ENCODE measurements at places on chromosomes 7 and 10. TPM values are rescaled to one million over a fixed set of nuclear protein-coding genes. Genes with fewer than 3 reads are reported as not detected.
A peak's percentile ranks its signal among the peaks of the same experiment; 100 is the strongest.

DNA sequence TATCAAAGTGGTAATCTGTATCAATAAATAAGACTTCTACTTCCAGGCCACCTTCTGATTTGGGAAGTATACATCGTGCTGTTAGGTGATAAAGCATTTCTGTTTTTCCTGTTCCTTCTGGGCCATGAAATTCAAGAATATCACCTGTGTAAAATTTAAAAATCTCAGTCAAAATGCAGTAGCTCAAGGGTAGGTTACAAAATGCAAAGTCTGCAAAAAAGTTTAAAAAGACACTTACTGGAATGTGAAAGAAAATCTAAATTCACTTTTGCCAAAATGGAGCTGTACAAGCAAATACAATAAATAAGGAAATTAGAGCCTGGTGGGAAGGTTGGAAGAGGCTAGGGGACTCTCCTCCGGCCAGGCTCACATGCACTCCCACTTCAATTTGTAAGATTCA is 26.7 kb downstream of the XRCC2 start:
- no peaks in the 10 kb centered on the region for H3K4me1 ChIP-seq
- H3K27me3 ChIP-seq, result no peaks in the 10 kb centered on the region
- no peaks in the 10 kb centered on the region for H3K36me3 ChIP-seq
- H3K27ac ChIP-seq, result no peak overlapping the region
- no peak for DNase-seq

DNA sequence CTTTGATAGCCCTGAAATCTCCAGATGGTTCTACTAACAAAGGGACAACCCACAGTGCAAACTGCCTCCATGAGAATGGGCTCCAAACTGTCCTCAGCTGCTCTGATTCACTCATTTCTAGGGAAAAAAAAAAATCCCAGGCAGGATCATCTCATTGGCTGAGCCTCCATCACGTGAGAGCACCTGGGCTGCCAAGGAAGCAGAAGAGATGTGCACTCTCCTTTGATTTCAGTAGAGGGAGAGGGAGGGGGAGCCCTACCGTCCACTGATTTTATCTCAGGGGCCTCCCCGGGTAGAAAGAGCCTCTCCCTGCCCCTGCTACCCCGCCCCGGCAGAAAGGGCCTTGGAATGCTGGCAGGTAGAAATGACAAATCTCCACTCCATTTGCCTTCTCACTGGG is 725.4 kb downstream of the PHTF2 start:
- H3K4me3 ChIP-seq, result no peak overlapping the region
- H3K4me1 ChIP-seq, result no peaks in the 10 kb centered on the region
- no peaks in the 10 kb centered on the region for H3K36me3 ChIP-seq
- no peak for DNase-seq

DNA sequence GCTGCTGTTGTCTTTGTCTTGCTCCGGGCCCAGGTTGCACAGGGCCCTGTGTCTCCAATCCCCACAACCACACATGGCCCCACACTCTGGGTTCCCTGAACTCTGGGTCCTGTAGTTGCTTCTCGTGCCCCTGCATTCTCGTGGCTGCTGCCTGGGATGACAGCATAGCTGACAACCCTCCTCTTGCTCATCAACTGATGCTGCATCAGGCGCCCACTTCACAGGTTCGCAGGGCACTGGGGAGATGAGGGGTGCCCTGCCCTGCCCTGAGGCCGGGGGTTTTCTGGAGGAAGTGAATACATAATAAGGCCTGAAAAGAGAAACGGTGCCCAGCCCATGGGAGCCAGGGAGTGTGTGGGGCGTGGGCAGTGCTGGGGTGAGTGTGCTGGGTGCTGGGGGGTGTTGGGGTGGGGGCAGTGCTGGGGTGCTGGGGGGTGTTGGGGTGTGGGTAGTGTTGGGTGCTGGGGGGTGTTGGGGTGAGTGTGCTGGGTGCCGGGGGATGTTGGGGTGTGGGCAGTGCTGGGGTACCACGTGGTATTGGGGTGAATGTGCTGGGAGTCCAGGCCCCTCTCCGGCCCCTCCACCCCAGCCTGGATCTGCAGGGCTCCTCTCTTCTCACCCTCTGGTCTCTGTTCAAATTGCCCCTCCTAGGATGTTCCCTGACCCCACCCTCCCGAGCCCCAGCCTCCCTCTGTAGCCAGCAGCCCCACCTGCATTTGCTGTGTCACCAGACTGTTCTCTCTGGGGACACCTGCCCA is 2.0 kb upstream of the MTG1 start:
- H3K36me3 ChIP-seq, result no peaks in the 10 kb centered on the region
- no peak overlapping the region for H3K4me3 ChIP-seq
- H3K27me3 ChIP-seq, result no peaks in the 10 kb centered on the region
- H3K27ac ChIP-seq, result no peak overlapping the region

GRCh38 chr10:118723466-118723865 is 31.3 kb downstream of the CACUL1 start:
- H3K27me3 ChIP-seq, result no peaks in the 10 kb centered on the region
- peaks cover 11% of the 10 kb centered on the region for H3K4me1 ChIP-seq
- H3K27ac ChIP-seq, result peak overlapping the region; percentile 29
- H3K4me3 ChIP-seq, result no peak overlapping the region

GRCh38 chr7:34143402-34143801 is 238.1 kb downstream of the BMPER start:
- no peaks in the 10 kb centered on the region for H3K27me3 ChIP-seq
- no peak for DNase-seq
- H3K36me3 ChIP-seq, result no peaks in the 10 kb centered on the region
- H3K4me3 ChIP-seq, result no peak overlapping the region
- no peak overlapping the region for H3K27ac ChIP-seq
- H3K4me1 ChIP-seq, result no peaks in the 10 kb centered on the region

DNA sequence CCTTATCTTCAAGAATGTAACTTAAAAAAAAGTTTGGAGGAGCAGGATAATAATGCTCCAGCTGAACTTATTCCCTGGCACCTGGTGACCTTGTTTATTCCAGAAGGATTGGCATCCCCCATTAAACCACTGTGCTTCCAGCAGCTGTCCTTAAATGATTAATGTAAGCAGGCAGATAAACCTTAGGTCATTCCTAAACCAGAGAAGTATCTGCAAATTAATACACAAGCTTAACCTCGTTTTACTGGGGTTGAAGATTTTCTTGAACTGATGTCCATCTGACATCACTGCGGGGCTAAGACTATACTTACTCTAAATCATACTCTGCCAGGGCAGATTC is 116.1 kb upstream of the PALS2 start:
- no peak overlapping the region for H3K27ac ChIP-seq
- H3K4me3 ChIP-seq, result no peak overlapping the region
- no peak for DNase-seq
- no peaks in the 10 kb centered on the region for H3K27me3 ChIP-seq
- no peaks in the 10 kb centered on the region for H3K4me1 ChIP-seq

GRCh38 chr10:70500368-70500767 is 21.8 kb downstream of the PALD1 start:
- DNase-seq, result no peak
- no peaks in the 10 kb centered on the region for H3K36me3 ChIP-seq
- no peak overlapping the region for H3K4me3 ChIP-seq

DNA sequence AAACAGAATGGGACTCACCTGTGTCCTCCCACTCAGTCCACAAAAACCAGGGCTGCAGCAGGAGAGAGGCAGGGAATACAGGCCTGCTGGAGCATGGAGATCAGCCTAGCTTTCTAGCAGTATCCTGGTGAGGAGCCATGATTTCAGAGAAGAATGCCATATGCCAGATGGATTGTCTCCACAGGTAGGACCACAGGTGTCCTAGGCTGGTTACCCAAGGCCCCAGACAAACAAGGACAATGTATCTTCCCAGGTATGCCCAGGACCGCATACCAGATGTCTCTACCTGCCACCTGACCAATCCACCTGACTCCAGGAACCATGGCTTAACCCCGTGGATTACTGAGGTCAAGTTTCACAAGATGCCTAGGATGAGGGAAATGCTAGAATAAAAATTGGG is 295.4 kb upstream of the NPSR1 start:
- no peak overlapping the region for H3K4me3 ChIP-seq
- no peaks in the 10 kb centered on the region for H3K36me3 ChIP-seq
- no peaks in the 10 kb centered on the region for H3K27me3 ChIP-seq

GRCh38 chr7:151699928-151700319 is 177.0 kb downstream of the PRKAG2 start:
- no peak for DNase-seq
- H3K27ac ChIP-seq, result no peak overlapping the region
- H3K36me3 ChIP-seq, result no peaks in the 10 kb centered on the region

GRCh38 chr7:68422281-68422680 is 1176.0 kb upstream of the AUTS2 start:
- no peaks in the 10 kb centered on the region for H3K4me1 ChIP-seq
- no peaks in the 10 kb centered on the region for H3K27me3 ChIP-seq
- no peak for DNase-seq
- H3K36me3 ChIP-seq, result no peaks in the 10 kb centered on the region
- H3K4me3 ChIP-seq, result no peak overlapping the region

GRCh38 chr7:88280801-88281200 is 25.9 kb downstream of the STEAP4 start:
- H3K4me1 ChIP-seq, result no peaks in the 10 kb centered on the region
- H3K27ac ChIP-seq, result no peak overlapping the region
- no peaks in the 10 kb centered on the region for H3K27me3 ChIP-seq
- no peaks in the 10 kb centered on the region for H3K36me3 ChIP-seq
- DNase-seq, result no peak

DNA sequence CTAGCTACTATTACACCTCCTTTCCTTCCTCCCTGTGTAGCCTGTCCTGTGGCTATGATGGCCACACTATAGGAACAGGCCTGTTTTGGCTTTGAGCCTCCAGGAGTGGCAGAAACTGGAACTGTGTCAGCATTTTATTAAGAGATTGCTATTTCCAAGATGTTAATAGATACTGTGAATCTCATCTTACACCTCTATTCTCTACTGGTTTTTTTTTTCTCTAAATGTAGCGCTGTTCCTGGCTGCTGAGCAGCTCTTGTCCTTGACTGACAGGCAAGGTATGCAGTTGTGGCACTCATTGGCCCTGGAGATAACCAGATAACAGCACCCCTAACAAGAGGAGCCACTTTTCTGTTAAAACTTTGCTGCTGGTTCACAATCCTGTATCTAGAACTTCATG is 119.5 kb downstream of the EXOC4 start:
- no peak overlapping the region for H3K4me3 ChIP-seq
- no peak for DNase-seq
- no peaks in the 10 kb centered on the region for H3K27me3 ChIP-seq
- no peak overlapping the region for H3K27ac ChIP-seq

DNA sequence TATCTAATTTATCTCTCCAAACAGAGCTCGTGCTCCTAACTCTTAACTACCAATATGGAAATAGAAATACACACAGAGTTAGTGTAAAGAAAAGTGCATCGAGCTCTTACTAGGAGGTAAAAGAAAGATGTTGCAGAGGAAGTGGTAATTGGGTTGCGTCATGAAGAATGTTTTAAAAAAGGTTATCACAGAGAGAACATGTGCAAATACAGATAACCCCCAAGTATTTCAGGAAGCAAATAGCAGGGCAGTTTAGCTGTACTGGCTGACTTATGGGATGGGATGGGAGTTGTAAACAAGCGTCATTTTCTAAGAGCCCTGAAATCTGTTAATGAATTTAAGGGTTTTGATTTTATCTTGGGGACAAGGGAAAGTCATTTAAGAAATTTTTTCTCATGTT is 153.9 kb downstream of the AGMO start:
- no peaks in the 10 kb centered on the region for H3K4me1 ChIP-seq
- H3K36me3 ChIP-seq, result no peaks in the 10 kb centered on the region
- H3K27me3 ChIP-seq, result no peaks in the 10 kb centered on the region

DNA sequence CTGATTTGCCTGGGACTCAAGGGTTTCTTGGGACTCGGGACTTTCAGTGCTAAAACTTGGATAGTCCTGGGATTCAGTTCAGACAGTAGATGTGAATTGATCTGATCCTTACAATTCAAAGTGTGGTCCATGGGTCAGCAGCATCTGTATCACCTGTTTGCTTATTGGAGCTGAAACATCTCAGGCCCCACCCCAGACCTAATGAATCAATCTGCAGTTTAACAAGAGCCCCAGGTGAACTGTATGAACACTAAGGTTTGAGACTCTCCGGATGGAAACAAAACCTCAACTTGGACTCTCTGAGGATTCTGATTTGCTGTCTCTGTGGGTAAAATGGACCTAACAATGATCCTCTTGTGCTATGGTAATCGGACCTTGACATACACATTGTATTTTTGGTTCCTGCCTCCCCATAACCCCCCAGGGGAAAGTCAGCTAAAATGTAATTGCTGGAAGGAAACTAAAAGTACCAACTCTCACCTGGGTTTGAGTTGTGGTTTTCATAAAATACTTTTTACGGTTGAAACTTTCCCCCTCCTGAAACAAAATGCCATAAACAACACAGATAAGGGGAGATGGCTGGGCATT is 11.7 kb downstream of the CYP26A1 start:
- no peak overlapping the region for H3K27ac ChIP-seq
- no peak for DNase-seq
- no peak overlapping the region for H3K4me3 ChIP-seq
- no peaks in the 10 kb centered on the region for H3K4me1 ChIP-seq

GRCh38 chr10:11505639-11506038 is 105.8 kb downstream of the USP6NL start:
- no peaks in the 10 kb centered on the region for H3K27me3 ChIP-seq
- no peaks in the 10 kb centered on the region for H3K4me1 ChIP-seq

GRCh38 chr10:42802876-42803275 is 20.3 kb downstream of the BMS1 start:
- H3K27ac ChIP-seq, result no peak overlapping the region
- no peaks in the 10 kb centered on the region for H3K4me1 ChIP-seq
- H3K36me3 ChIP-seq, result no peaks in the 10 kb centered on the region
- no peak for DNase-seq

DNA sequence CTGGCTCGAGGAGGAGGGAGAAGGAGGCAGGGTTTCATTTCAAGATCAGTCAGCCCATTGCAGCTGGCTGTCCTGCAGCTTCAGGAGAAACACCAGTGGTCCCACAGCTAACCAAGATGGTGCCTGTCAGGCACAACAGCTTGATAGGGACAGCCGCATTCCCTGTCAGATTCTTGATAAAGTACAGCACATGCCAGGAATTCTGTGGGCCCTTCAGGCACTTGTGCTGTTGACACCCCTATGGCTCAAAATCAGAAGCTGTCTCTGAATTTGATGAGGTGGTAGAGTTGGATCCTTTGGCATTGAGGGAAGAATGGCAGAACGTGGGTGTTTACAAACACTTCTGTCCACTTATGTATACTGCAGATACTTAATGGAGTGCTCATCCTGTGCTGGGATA is 354.3 kb downstream of the KCNMA1 start:
- no peak for DNase-seq
- H3K4me1 ChIP-seq, result no peaks in the 10 kb centered on the region
- peak overlapping the region; percentile 68 for H3K27ac ChIP-seq
- H3K4me3 ChIP-seq, result no peak overlapping the region
- no peaks in the 10 kb centered on the region for H3K27me3 ChIP-seq
- no peaks in the 10 kb centered on the region for H3K36me3 ChIP-seq

DNA sequence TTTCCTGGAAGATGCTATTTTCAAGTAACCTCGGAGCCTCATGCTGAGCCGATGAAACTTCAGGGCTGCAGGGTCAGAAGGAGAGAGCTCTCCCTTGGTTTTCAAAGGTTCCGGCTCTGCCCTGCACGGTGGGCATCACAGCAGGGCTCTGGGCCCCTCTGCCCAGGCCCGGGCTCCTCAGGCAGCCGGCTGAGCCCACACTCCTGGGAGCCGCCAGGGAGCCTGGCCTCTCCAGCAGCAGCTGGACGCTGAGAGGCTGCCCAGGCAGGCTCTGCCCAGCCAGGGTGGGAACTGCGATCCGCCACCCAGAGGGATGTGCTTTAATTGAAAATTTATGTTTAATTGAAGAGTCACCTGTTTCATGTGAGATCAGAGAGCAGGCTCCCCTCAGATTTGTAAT is 97.5 kb upstream of the MGMT start:
- H3K4me3 ChIP-seq, result no peak overlapping the region
- no peak for DNase-seq
- H3K27ac ChIP-seq, result no peak overlapping the region
- no peaks in the 10 kb centered on the region for H3K4me1 ChIP-seq
- no peaks in the 10 kb centered on the region for H3K36me3 ChIP-seq
- H3K27me3 ChIP-seq, result no peaks in the 10 kb centered on the region

Gene PTEN
- 40.0 TPM for total RNA-seq

Gene SUN3
- not detected for total RNA-seq

Gene SLC13A1
- total RNA-seq, result not detected
